ENCODE measurements at places on chromosomes 16 and 17.

- DNase-seq: no peak
These were observed 38.3 kb downstream of the CCDC182 start for GRCh38 chr17:57706761-57707160.

DNA sequence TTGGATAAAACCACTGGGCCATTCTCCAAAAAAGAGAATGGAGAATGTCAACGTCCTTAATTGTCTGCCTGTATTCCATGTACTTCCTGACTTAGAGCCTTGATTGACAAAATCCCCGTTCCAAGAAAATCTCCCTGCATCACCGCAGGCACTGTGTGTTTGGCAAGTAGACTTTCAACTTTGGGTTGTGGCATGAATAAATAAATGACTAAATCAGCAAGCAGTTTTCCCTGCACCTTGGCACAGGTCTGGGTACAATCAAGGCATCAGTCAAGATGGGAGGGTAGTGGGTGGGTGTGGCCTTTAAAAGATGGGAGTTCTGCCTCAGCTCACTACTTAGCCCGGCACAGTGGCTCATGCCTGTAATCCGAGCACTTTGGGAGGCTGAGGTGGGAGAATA lies 248.5 kb upstream of the RPL38 start:
- DNase-seq: no peak

DNA sequence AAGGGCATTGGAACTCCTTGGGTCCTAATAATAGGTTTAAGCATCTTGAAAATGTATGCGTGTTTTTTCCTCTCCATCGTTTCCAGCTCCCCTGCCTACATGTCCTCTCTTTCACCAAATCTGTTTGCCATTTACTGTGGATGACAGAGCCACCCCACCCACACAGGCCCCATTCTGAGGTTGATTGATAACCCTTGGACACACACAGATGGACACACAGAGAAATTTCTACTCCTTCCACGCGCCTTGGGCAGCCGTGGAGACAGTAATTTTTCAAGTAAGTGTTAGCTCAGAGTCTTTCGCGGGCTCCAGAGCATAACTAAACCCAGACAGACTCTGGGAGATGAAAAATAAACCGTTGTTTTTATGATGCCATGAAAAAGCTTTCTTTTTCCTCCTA lies 103.3 kb upstream of the NLRP1 start:
- no peak for DNase-seq

DNA sequence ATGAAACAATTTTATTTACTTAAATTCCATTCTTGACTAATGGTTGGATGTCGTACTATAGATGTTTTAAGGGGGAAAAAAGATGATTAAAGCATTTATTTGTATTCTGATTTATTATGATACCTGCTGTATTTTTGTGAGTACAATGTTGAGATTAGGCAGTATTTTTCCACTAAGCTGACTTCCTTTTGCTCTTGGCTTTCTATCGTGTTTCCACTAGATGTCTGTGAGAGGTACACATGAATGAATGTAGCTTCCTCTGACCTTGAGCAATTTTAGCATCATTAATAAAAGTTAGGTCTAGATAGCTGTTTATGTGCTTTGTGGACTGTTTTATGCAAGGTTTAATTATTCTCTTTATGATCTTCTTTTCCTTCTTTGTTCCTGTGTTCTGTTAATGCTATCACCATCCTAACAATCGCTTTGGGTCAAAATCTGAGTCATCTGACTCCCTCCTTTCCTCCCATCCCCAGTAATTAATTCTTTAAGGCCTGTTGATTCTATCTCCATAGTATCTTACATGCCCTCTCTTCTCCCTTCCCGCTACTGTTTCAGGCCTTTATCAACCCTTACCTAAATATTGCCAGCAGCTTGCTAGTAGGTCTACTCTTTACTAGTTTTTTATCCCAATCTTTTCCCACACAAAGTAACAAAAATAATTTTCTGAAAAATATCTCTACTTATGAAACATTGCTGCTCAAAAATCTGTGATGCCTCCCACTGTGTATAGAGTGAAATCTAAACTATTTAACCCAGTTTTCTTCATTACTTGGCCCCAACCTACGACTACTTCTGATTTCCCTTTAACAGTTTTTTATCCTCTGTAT lies 76.0 kb downstream of the VMP1 start:
- DNase-seq: peak; percentile 75

GRCh38 chr16:26386096-26386495 lies 680.6 kb upstream of the C16orf82 start:
- DNase-seq: no peak

All from OCI-M1 (cell line).